Right atrium auricular region (tissue), 2 donors: ENCODE measurements at places on chromosomes 3 and 15. TPM values are rescaled to one million over a fixed set of nuclear protein-coding genes. Genes with fewer than 3 reads are reported as not detected.
A peak's percentile ranks its signal among the peaks of the same experiment; 100 is the strongest.

DNA sequence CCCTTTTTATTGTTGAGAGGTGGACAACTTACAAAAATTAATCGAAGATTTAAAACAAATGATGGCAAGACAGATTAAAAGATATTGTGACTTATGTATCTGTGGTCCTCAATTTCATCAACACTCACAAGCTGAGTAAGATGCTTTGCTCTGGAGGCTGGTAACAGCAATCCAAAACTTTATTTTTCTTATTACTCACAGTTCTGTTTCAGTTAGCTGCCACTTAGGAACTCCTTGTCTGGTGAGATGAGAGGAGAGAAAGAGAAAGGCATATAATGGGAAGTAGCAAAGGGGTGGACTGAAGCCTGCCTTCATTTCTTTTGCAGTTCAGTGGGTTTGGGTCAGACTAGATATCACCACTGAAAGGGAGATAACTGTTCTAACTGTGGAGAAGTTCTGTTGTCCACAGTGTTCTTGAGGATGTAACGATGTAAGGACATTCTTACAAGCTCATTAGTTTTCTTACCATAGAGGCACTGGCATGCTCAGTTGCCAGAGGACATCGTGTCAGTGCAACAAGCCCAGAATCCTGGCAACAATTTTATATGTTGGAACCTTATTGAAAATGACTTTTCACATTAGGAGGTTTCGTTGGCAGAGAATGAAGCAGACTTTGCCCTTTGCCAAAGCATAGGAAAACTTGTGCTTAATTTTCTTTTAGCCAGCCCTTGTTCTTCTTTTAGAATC lies 93.6 kb downstream of the PLCL2 start:
- peak overlapping the region; percentile 44 for H3K27ac ChIP-seq
- H3K4me1 ChIP-seq: no peaks in the 10 kb centered on the region
- H3K36me3 ChIP-seq: no peaks in the 10 kb centered on the region
- H3K27me3 ChIP-seq: no peaks in the 10 kb centered on the region

DNA sequence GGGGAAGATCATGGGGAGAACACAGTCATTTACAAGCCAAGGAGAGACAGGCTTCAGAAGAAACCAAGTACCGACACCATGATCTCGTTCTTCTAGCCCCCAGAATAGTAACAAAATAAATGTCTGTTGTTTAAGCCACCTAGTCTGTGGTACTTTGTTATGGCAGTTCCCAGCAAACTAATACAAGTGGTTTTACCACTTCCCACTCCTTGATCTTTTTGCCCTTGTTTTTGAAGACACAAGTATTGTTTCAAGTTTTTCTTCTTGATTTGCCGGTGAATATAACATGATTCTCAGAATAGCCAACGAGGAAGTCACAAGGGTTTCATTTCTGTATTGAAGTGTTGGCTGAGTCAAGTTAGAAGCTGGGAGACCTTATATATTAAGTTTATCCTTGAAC lies 220.3 kb downstream of the SOX2 start:
- H3K27ac ChIP-seq: no peak overlapping the region
- no peak overlapping the region for H3K4me3 ChIP-seq
- no peaks in the 10 kb centered on the region for H3K4me1 ChIP-seq
- no peak for DNase-seq

- no peaks in the 10 kb centered on the region for H3K36me3 ChIP-seq
- no peak overlapping the region for H3K27ac ChIP-seq
- H3K27me3 ChIP-seq: no peaks in the 10 kb centered on the region
- no peak for DNase-seq
Measured at GRCh38 chr3:131903988-131904415, 130.8 kb downstream of the CPNE4 start.

SERF2 gene
- total RNA-seq: 651 TPM

GRCh38 chr3:139106013-139106932 lies 61.6 kb upstream of the PRR23C start:
- no peaks in the 10 kb centered on the region for H3K27me3 ChIP-seq
- H3K27ac ChIP-seq: no peak overlapping the region
- no peaks in the 10 kb centered on the region for H3K4me1 ChIP-seq
- no peak for DNase-seq
- no peaks in the 10 kb centered on the region for H3K36me3 ChIP-seq
- H3K4me3 ChIP-seq: no peak overlapping the region

GRCh38 chr3:123067689-123068600 lies 1.1 kb downstream of the PDIA5 start:
- no peaks in the 10 kb centered on the region for H3K36me3 ChIP-seq
- H3K4me1 ChIP-seq: no peaks in the 10 kb centered on the region
- peak overlapping the region; percentile 77 for H3K4me3 ChIP-seq
- H3K27me3 ChIP-seq: no peaks in the 10 kb centered on the region
- no peak for DNase-seq
- H3K27ac ChIP-seq: peak overlapping the region; percentile 83

GOLGA8M gene
- total RNA-seq: 0.31 TPM

SCAPER gene
- 52.3 TPM for total RNA-seq

- no peaks in the 10 kb centered on the region for H3K4me1 ChIP-seq
- H3K36me3 ChIP-seq: peaks cover 26% of the 10 kb centered on the region
- no peak for DNase-seq
- no peaks in the 10 kb centered on the region for H3K27me3 ChIP-seq
- H3K4me3 ChIP-seq: peak overlapping the region; percentile 82
- peak overlapping the region; percentile 85 for H3K27ac ChIP-seq
Measured at GRCh38 chr3:149752788-149753136, 473 bp upstream of the COMMD2 start.

- DNase-seq: no peak
- peak overlapping the region; percentile 67 for H3K4me3 ChIP-seq
- H3K27ac ChIP-seq: peak overlapping the region; percentile 99
- H3K36me3 ChIP-seq: peaks cover 18% of the 10 kb centered on the region
- no peaks in the 10 kb centered on the region for H3K27me3 ChIP-seq
- H3K4me1 ChIP-seq: no peaks in the 10 kb centered on the region
Measured at GRCh38 chr3:36991923-36992805, 767 bp downstream of the EPM2AIP1 start.

AGBL1 gene
- not detected for total RNA-seq

DNA sequence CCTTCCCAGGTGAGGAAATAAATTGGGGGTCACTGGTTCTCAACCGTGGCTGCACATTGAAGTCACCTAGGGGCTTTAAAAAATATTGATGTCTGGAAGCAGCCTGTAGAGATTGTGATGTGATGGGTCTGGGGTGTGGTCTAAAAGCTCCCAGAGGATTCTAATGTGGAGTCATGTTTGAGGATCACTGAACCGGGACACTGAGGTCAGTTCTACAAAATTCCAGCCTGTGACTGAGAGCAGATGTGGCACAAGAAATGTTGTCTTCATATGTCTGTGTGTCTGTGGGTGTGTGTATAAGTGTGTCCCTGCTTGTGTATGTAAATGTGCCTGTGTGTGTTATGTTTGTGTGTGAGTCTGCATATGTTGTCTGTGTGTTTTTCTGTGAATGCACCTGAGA lies 79.9 kb downstream of the TLE3 start:
- H3K27ac ChIP-seq: no peak overlapping the region
- H3K27me3 ChIP-seq: no peaks in the 10 kb centered on the region
- H3K4me1 ChIP-seq: no peaks in the 10 kb centered on the region
- no peak for DNase-seq
- no peaks in the 10 kb centered on the region for H3K36me3 ChIP-seq

PCSK6 gene
- 19.9 TPM for total RNA-seq

KLHL24 gene
- total RNA-seq: 135 TPM
